Renal cortex interstitium (tissue), 15 donors: ENCODE measurements at places on chromosomes 7 and 10. TPM values are rescaled to one million over a fixed set of nuclear protein-coding genes. Genes with fewer than 3 reads are reported as not detected.

FAM25C gene
- polyA plus RNA-seq = not detected

GPR26 gene
- not detected for polyA plus RNA-seq

UBE2H gene
- 126 TPM for polyA plus RNA-seq

CAMK1D gene
- polyA plus RNA-seq = 13.0 TPM

CADPS2 gene
- 67.2 TPM for polyA plus RNA-seq

RAPGEF5 gene
- 39.9 TPM for polyA plus RNA-seq

TLX1 gene
- 0.09 TPM for polyA plus RNA-seq

NEUROG3 gene
- not detected for polyA plus RNA-seq

STEAP2 gene
- polyA plus RNA-seq = 20.4 TPM

CRYGN gene
- polyA plus RNA-seq = 5.6 TPM

GRCh38 chr7:103972779-103973434 is 16.6 kb downstream of the RELN start:
- no peak for DNase-seq

DNA sequence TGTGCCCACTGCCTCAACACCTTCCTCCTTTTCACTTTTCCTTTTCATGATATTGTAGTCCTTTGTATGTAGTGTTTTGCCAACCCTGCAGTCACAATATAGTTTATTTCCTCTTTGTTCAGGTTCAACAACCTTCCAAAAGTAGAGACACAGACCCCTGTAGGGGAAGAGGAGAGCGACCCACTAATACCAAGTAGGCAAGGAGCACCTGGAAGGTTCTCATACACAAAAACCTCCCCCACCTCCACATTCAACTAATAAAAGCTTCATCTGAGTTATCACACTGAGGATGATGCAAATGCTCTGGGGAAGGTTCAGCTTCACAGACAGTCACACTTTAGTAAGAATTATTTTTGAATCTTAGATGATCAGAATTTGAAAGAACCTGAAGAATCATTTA is 41.6 kb downstream of the PIK3AP1 start:
- no peak for DNase-seq

DNA sequence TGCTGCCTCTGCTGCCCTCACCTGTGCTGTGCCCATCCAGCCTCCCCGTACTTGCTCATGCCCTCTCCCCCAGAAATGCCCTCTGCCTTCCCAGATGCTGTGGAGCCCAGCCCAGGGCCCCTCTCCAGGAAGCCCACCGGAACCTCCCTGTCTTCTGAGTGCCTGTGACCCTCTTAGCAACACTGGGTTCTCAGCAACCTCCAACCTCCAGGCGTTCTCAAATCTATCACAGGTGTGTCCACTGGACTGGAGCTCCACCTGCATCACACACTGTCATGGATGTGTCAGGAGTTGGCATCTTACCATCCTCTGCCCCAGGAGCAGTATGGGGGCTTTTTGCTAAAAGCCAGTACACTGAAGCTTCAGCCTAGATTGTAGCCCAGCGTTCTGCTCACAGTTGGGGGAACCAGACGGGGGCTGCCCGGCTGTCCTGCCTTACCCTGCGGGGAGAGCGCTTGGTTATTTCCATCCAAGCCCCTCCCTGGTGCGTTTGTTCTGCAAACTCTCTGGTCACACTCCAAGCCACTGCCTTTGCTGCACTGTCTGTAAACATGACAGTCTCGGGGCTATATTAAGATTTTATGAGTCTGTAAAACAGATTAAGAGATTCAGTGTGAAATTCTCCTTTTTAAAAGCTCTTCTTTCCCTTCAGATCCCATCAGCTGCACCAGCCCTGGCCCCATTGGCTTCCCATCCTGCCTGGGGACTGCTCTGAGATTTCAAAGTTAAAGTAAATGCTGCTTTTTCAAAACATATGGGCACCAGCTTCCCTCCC is 71.3 kb upstream of the CPXM2 start:
- DNase-seq = no peak

DNA sequence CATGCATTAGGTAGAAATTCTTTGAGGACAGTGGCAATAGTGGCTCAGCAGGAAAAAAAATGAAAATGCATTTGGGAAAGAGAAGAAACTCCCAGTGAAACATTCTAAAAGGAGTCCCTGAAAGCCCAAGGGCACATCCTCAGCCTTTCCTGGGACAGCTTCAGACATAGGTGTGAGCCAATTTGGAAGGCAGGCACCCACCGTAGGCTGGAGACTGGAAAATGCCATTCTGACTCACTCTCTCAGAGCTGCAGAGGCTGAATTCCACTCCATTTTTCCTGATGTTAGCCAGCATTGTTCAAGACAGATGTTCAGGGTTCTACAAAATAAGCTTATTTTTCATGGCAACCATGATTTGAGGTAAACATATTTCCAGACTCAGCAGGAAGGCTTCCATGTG is 379.0 kb upstream of the FZD8 start:
- no peak for DNase-seq

- no peak for DNase-seq
These were observed 3.3 kb upstream of the GAD2 start for GRCh38 chr10:26213157-26213800.

DNA sequence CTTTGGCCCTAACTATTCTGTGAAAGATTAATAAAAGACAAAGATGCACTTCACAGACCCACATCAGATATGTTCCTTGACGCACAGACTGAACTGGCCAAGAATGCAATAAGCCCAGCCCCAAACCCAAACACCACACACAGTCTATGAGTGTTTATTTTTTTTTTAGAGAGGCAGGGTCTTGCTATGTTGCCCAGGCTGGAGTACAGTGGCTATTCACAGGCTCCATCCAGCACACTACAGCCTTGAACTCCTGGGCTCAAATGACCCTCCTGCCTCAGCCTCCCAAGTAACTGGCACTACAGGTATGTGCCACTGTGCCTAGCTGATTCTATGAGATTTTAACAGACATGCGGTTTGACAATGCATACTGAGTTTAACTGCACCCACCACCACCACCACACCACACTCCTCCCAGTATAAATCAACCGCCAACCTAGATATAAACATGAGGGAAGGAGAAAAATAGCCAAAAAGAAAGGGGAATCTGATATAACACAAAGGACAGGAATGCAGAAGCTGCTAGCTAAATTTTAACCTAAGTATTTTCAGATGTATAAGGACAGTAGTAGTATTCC is 35.1 kb upstream of the SLC26A3 start:
- DNase-seq = no peak

GRCh38 chr7:106775552-106775936 is 89.5 kb upstream of the PIK3CG start:
- no peak for DNase-seq

GRCh38 chr7:52382731-52383130 is 652.7 kb upstream of the POM121L12 start:
- DNase-seq = no peak
